ENCODE measurements at places on chromosomes 2 and 18.

- DNase-seq: no peak
Observed at GRCh38 chr2:107804608-107805498, 21.8 kb upstream of the RGPD4 start.

DNA sequence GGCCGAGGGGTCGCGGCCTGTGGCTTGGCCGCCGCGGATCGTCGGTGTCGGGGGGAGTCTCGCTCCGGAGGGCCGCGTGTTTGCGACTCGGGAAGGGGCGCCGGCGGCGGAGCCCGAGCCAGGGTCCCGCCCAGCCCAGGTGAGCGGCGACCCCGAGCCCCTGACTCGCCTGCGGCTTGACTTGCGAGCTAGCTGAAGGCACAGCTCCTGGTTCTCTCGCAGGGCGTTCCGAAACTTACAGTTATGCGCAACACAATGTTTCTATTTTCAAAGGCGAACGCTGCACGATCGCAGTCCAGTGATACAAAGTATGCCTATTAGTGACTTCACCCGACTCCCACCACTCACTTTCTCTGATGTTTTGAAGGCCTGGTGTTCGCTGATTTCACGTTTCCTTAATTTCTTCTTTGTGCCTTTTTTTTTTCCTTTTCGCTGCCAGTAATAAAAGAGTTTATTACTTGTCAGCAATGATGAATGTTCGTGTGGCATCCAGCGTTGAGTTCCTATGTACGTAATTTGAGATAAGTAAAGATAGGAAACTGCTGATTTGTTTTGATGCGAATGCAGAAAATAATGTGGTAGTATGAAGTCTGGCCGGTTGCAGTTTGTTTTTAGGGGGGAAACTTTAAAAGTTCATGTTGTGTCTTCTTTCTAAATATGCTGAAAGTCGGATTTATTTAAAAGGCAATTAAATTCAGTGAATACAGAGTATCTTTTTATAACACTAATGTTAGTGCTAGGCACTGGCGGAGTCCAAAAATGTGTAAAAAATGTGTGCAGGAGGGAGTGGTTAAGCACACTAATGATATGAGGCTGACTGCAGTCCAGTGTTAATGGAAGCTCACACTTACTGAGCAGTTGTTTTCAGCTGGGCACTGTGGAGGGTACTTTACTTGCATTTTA lies 706 bp downstream of the UBXN2A start:
- DNase-seq: peak; percentile 78

- DNase-seq: no peak
Observed at GRCh38 chr2:227613272-227613660, 1.4 kb downstream of the SCYGR3 start.

DNA sequence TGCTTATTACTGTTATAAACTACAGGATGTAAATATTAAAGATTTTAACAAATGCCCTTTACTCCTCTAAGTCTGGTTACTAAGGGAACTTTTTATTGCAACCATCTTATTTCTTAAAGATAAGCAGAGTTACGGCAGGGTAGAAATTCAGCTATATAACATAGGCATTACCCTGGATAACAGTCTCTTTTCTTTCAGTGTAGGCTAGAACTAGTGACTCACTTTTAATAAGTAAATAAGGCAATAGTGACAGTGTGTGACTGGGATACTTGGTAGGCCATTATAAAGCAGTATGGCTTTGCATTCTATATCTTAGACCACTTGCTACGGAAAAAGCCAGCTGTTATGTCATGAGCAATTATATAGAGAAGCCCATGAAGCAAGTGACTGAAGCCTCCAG lies 1041.0 kb upstream of the NRXN1 start:
- no peak for DNase-seq

DNA sequence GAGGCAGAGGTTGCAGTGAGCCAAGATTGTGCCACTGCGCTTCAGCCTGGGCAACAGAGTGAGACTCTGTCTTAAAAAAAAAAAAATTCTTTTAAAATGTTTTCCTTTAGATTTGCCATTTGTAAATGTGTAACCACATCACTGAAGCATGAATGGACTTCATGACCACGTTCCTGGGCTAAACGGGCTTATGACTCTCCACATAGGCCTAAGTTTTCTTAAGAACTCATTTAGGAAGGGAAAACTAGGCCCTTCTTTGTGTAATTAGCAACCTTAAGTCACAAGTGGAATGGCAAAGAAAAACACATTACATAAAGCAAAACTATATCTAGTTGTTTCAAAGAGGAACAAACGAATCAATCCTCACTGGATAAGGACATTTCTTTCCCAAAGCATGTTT lies 99.5 kb downstream of the MEIS1 start:
- DNase-seq: no peak

DNA sequence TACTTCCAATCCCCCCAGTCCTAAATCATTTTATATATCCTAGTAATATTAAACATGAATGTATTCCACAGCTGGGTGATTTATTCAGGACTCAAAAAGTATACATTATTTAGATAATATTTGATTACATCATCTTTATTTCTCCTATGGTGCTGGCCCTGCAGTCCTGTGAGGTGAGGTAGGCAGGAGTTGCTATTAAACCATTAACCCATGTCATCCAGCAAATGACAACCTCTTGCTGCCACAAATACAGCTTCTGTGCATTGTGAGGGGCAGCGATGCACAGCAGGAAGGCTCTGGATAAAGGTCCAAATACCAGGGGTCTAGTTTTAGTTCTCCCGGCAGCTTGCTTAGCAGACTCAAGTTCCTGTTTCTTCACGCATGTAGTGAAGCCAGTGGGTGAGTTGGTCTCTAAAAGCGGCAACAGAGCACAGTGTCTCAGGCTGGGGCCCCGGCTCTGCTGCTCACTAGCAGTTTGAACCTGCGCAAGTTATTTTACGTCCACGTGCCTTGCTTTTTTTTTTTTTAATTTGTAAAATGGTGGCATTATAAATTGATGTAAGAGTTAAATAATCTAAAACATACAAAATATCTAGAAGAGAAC lies 36.1 kb downstream of the INSIG2 start:
- no peak for DNase-seq

DNA sequence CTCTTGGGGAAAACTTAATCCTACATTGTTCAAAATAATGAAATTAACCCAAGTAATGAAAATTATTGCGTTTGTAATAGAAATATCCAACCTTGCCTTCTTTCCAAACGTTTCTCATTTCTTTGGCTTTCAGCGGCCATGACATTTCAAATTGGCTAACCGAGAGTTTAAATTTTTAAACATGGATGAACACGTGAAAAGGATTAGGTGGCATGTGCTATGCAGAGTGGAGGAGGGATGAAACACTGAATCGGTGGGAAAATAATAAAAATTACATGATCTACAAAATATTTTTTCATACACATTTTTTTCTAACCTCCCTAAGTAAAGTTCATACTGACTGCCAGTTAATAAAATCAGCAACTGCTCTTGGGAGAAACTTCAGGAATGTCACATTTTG lies 728.4 kb upstream of the PKDCC start:
- DNase-seq: no peak

DNA sequence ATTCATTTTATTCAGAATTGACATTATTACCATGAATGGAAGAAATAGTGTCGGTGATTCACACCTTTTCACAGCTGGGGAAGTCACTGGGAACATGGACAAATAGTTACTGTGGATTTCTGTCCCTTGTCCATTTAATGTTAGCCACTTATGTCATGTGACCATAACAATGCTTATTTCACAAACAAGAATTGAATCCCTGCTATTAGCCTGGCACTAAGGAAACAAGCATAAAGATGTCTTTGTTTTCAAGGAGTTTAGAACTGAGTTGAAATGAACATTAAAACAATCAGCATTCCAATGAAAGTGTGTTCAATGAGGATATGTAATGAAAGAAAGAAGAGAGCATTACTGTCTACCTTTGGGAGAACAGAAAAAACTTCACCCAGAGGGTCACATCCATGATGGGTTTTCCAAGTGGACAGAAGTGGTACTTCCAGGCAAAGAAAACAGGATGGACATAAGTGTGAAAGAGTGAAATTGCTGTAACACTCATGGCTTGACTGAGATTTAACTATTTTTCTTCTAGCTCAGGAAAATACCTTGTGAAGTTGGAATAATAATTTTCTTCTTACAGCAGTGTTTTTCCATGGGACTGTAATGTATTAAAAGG lies 324.5 kb upstream of the UBE2E3 start:
- DNase-seq: no peak

GRCh38 chr2:176636401-176636800 lies 367.2 kb downstream of the MTX2 start:
- no peak for DNase-seq

GRCh38 chr2:213317929-213318328 lies 33.7 kb downstream of the SPAG16 start:
- no peak for DNase-seq

DNA sequence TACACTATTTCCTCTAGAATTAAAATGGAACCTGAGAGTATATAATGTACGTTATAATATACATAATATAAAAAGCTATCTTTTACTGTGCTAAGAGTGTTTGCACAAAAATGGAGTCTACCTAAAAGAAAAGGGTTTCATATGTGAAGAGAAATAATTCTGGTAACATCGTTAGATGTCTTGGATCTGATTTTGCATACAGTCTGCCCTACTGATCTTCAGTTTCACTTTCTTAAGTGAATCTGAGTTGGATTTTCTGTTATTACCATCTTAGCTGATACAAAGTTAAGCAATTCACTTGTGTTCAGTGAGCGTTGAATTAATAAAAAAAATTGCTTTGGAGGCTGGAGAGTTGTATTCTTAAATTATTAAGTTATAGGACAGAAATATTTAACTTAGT lies 502.1 kb upstream of the TMEFF2 start:
- DNase-seq: no peak

GRCh38 chr2:9473985-9474360 lies 378 bp upstream of the IAH1 start:
- DNase-seq: peak; percentile 49

DNA sequence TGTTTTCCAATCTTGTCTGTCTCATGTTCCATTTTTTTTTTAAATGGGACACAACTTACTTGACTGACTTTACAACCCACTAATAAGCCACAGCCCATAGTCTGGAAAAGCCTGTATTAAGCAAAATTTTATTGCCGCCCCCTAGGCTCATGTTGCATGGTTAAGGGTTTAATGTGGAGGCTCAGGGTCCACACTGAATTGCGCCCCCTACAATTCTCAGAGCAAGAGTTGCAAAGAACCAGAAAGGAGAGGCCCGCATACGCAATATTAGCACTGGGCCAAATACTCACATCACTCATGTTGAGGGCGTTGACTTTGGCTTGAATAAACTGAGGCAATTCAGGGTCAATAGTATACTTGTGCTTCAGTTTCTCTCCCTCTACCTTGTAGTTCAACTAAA lies 65.5 kb downstream of the NEB start:
- DNase-seq: no peak

- no peak for DNase-seq
Observed at GRCh38 chr18:57813245-57813644, 10.1 kb upstream of the ATP8B1 start.

DNA sequence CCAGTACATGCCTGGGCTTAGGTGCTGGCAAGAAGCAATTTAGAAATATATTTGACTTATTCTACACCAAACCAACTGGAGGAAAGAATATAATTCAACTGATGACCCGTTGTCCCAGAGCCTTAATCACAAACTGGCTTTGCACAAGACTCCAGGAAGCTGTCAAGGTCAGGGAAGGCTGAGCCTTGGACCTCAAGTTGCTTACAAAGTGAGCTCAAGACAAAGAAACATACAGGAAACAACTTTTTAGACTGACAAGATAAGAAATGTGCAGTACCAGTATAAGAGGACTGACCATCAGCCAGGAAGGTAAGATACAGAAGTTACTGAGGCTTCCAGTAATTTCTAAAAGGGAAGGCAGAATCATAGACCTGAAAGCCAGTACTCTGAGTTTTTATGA lies 35.0 kb upstream of the GPR55 start:
- no peak for DNase-seq

Measured in erythroblast (primary cell).